NAMALWA (cell line): ENCODE measurements at places on chromosomes 7 and 10.

- peak; percentile 96 for DNase-seq
Observed at GRCh38 chr7:2353936-2354185, 766 bp upstream of the EIF3B start.

DNA sequence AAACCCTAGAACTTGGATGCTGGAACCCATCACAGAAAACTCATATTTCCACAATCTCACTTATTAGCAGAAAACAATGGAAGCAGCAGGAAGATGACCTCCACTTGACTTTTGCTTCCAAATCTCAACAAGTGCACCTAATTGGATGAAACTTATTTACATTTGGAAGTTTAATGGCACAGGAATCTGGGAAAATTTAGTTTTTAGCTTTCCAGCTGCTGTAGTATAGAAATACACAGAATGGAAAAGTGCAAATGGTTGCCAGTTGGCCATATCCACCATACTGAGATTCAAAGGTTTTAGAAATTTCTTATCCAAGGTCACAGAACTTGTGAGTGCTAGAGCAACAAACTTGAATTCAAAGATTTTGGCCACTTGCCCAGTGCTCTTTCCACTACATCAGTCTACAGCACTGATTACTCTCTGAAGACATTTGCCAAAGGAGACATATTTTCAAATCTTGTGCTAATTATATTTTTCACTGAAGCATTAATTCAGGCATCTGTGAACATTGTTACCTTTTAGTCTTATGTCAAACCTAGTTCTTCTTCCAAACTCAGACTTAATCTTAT is 9.3 kb upstream of the AHR start:
- no peak for DNase-seq

DNA sequence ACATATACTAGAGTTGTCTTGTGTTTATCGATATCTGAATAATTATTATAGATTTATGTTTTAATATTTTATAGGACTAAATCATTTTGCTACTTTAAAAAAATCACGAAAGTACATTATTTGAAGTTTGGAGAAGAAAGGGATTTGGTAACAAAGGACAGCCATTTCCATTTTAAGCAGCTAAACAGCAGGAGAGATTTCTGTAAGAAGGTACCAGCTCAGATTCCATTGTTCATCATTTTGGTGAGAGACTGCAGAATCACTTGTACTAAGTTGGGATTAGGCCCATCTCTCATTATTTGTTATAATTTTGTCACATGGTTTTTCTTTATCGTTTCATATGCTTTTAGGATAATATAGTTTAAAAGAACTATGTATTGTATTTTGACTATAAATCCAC is 46.7 kb downstream of the PALS2 start:
- DNase-seq: no peak

- no peak for DNase-seq
Observed at GRCh38 chr10:26543567-26544306, 105.6 kb downstream of the APBB1IP start.

DNA sequence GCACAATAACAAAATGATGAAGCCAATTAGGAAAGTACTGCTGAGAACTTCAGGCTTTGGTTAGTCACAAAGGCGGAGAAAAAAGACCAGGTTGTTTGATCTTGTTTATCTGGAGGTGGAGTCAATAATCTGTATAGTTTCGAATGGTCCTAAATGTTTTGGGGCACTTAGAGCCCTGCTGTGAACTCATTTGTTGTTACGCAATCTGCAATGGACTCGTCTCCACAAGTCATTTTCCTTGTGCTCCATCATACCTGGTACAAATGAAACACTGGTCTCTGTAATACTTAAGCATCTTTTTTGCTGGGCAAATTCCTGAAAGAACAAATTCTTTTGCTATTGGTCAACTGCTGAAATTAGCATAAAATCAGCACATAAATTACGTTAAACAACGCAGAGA is 430.5 kb downstream of the GATA3 start:
- no peak for DNase-seq

- no peak for DNase-seq
Observed at GRCh38 chr10:133197786-133198185, 32.2 kb upstream of the UTF1 start.

GRCh38 chr10:28677888-28678686 is 766 bp downstream of the BAMBI start:
- DNase-seq: peak; percentile 31

- DNase-seq: peak; percentile 57
Observed at GRCh38 chr10:124565565-124566221, 104.1 kb downstream of the LHPP start.

GRCh38 chr10:30464675-30465074 is 30.7 kb downstream of the MAP3K8 start:
- DNase-seq: no peak

GRCh38 chr7:99473315-99473596 is 566 bp downstream of the ZNF789 start:
- DNase-seq: peak; percentile 81

DNA sequence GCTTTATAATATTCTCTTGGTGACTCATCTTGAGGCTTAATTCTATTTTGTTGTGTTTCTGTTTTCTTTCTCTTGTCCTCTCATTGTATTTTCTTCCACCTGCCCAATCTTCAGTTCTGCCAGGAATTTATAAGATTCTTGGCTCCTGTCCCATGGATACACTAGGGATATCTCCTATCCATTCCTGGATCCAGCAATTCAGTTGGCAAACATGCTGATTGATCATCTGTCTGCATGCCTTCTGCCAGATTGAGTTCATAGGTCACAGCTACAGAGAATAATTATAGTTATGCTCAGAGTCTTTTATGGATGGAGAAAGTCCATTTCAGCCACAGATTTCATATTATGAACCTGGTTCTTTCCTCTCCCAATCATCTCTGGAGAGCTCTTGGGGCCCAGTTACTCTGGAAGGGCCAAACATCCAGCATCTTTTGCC is 140.4 kb upstream of the MAGI2 start:
- DNase-seq: no peak

GRCh38 chr10:124291001-124291701 is 127.6 kb downstream of the OAT start:
- no peak for DNase-seq

GRCh38 chr10:122558452-122558851 is 2.1 kb upstream of the DMBT1 start:
- no peak for DNase-seq

- no peak for DNase-seq
Observed at GRCh38 chr7:105618016-105618296, 36.7 kb upstream of the EFCAB10 start.

DNA sequence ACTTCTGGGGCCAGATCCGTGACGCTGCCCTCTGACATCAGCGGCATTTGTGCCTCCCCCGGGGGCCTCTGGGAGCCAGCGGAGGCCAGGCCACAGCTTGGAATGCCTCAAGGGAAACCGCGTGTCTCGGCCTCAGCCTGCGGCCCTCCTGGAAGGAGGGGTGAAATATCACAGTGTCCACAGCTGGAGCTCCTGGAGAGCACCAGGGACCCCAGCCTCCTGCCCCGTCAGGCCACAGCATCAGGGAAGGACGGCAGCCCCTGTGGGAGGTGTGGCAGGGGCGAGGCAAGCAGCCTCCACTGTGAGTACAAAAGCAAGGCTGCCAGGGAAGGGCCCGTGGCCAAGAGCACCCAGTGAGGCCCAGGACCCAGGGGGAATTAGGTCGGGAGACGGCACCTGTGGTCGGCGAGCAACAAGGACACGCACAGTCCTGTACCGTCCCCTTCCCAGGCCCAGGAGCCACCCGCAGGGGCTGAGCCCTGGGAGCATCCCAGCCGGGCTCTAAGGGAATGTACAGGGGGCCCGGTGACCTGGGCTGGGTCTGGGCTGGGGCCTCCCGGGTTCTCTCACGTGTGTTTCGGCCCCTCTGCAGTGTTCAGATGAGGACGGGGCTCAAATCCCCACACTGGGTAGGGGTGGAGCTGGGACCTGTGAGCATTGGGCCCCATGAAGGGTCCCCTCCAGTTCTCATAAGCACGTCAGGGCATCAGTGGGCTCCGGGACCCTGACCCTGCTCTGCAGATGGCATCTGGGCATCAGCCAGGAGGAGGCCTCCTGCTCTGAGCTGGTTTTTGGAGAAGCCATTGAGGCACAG is 18.7 kb upstream of the KNDC1 start:
- no peak for DNase-seq

DNA sequence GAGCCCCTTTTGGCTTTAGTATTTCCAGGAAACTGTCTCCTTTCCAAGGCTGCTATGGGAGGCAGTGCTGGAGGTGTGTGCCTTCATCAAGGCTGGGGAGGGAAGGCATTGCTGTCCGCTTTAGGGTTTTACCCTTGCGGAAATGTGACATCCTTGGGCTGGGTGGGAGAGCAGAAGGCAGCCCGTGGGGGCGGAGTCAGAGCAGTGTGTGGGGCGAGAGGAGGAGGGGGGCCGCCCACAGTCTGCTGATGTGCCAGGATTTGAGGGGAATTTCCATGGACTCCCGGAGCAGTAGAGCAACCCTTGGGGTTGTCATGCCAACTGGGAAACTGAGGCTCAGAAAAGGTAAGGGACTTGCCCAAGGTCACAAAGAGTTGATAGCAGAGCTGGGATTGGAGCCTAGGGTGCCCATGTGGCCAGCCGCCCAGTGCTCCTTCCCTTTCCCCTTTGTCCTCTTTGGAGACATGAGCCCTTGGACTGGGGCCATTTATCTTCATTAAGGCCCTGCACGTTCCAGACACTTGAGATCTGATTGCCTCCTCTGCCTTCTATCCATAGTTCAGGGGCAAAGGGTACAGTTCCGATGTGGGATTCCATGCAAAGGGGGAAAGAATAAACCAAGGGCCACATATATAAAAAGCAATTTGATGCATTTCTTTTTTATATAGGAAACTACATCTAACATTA is 22.2 kb downstream of the TSPAN15 start:
- no peak for DNase-seq

DNA sequence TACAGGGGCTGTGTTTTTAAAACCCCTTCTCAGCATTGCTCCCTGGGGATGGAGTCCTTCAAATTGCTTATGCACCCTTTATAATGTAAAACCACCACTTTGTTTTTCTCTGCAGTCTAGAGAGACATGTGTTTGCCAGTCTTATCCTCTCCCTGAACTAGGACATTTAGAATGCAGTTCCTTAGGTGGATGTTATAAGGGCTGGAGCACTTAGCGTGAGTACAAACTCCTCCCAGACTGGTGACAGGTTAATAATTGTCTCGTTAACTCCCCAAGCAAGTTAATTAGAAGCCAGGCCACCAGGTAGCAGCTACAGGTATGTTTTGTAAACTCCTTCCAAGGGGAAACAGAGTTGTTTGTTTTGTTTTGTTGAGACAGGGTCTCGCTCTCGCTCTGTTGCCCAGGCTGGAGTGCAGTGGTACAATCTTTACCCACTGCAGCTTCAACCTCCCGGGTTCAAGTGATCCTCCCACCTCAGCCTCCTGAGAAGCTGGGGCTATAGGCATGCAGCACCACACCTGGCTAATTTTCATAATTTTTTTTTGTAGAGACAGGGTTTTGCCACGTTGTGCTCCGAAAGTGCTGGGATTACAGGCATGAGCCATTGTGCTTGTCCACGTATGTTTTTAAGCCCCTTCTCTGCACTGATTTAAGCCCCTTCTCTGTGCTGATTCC is 100.2 kb downstream of the FAM107B start:
- peak; percentile 19 for DNase-seq
